ENCODE measurements at places on chromosomes 5 and 9.
A peak's percentile ranks its signal among the peaks of the same experiment; 100 is the strongest.

- no peak for DNase-seq
Measured at GRCh38 chr5:134435560-134435959, 23.9 kb upstream of the CDKN2AIPNL start.

- no peak for DNase-seq
Measured at GRCh38 chr5:107894361-107894760, 223.6 kb upstream of the EFNA5 start.

- no peak for DNase-seq
Measured at GRCh38 chr9:128770286-128771030, 1.3 kb downstream of the ZER1 start.

- peak; percentile 19 for DNase-seq
Measured at GRCh38 chr5:127562252-127562651, 44.8 kb downstream of the PRRC1 start.

DNA sequence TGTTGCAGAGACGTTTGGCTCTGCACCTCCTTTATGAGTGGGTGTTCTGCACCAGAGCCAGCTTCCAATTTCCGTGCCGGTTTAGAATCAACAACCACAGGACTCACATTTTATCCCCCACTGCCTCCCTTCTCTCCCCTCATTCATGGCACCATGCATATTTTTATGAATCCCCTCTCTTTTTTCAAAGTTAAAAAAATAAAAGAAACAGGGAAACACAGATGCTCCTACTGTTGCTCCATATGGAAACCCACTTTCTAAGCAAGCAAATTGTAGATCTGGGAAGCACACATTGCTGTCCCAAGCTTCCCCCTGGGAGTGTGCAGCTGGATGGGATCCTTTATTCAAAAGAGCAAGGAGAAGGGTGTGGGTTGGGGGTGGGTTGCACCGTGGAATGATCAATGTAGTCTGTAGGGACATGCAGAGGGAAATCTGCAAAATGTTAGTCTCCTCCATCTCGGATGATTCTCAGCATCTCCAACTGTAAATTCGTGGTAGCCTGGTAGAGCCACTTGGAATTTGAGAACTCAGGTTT is 410.0 kb upstream of the ADAMTSL1 start:
- DNase-seq, result no peak

DNA sequence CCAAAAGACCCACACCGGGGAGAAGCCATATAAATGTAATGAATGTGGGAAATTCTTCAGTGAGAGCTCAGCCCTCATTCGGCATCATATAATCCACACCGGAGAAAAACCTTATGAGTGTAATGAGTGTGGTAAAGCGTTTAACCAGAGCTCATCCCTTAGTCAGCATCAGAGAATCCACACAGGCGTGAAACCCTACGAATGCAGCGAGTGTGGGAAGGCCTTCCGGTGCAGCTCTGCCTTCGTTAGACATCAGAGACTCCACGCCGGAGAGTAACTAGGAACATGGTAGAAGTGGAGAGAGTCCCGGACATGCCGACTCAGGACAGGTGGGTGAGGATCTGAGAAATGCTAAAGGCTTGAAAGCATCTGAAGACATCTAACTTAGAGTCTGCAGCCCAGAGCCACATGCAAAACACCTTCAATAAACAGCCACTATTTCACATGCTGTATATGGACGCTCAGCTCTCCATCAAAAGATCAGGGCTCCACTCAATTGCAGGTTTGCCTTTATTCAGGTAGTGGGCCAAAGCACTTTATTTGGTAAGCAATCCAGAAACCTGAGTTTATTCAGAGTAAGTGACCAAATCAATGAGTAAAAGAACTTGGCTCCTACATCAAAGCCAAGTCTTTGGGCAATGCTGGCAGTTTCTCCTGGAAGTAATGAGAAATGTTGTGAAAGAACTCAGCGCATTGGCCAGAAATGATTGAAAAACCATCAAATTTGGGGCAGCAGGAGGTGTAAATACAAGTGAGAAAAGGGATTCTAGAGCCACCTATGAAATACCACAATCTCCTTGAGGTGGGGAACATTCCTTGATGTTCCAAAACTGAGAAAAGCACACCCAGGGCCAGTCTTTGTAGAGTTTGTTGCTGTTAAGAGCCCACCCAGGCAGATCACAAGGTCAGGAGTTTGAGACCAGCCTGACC is 6.0 kb downstream of the RPL12 start:
- DNase-seq, result no peak

GRCh38 chr9:109535365-109535764 is 37.3 kb upstream of the PTPN3 start:
- DNase-seq, result no peak

DNA sequence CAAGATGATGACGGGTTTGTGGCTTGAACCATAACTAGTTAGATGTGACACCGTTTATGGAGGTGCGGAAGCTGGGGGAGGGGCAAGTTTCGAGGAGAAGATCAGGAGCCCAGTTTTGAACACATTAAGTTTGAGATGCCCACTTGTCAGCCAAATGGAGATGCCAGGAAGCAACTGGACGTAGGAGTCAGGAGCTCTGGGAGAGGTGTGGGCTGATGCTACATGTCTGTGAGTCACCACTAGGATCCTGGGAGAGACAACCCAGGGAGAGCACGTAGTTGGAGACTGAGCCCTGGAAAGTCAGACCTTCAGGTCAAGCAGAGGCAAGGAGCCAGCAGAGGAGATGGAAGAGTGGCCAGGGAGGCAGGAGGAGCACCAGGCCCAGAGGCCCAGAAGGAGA is 48.8 kb upstream of the SLC25A51 start:
- DNase-seq, result no peak

GRCh38 chr9:90285946-90286345 is 356.7 kb downstream of the DIRAS2 start:
- DNase-seq, result no peak

- no peak for DNase-seq
Measured at GRCh38 chr9:14670718-14671117, 22.5 kb downstream of the ZDHHC21 start.

DNA sequence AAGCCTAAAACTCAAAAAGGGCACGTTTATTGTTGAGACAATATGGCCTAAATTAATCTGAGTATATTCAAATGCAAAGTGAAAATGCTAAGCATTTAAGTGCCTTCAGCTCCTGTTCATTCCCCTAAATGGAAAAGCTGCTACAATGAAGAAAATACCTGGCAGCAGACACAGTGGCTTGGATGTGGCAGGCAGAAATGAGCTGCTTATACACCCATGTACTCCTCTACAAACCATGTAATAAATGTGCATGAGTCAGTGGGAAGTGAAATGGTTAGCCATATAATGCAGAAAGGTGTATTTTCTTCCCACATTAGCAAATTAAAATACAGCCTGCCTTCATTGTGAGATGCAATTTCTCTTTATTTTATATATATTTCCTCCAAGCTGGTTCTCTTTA is 859.2 kb upstream of the SEMA6A start:
- no peak for DNase-seq

DNA sequence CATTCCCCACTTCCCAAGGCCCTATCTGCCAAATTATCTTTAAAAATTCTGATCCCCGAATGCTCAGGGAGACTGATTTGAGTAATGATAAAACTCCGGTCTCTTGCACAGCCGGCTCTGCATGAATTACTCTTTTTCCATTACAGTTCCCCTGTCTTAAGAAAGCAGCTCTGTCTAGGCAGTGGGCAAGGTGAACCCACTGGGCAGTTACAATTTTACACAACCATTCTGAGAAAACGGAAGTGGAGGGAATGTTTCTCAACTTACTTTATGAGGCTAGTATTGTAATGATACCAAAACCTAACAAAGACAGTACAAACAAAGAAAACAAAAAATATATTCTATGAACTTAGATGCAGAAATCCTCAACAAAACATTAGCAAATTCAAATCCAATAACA is 100.0 kb downstream of the MCTP1 start:
- peak; percentile 22 for DNase-seq

- no peak for DNase-seq
Measured at GRCh38 chr5:78837836-78838235, 147.3 kb downstream of the ARSB start.

DNA sequence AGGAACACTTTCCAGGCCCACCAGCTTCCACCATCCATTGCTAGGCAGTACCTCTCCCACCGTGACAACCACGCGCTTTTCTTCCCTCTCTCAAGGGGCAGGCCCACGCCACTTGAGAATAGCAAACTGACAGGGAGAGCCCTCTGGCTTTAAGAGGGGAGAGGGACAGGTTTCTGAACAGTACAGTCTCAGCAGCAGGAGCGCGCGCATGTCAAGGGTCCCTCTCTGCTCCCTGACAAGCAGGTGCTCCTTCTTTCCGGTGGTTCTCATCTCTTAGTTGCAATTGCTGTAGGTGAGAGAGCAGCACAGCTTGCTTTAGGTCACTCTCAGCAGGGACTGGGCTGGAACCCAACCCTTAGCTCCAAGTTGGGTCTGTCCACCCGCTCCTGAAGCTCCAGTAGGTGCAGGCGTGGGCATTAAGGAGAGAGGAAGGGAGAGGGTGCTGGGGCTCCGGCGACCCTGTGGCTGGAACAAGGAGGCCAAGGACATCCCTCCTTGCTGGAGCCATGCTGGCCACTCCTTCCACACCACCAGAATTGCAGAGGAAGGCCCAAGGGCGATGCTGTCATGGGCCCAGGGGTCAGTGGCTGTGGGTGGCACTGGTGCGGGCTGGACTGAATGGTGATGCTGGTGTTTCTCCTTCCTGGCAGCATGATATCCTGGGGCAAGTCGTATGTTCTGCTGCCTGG is 9.0 kb upstream of the PHF2 start:
- no peak for DNase-seq

GRCh38 chr9:120926397-120926928 is at the start of gene TRAF1:
Gene TRAF1, minus strand, starts transcription at chr9:120926796. Its CDS starts 721 bp downstream, at chr9:120926075.
- DNase-seq, result peak; percentile 43

GRCh38 chr9:136159851-136160250 is 41.2 kb upstream of the TMEM250 start:
- DNase-seq, result no peak

- DNase-seq, result no peak
Measured at GRCh38 chr5:174642816-174643405, 81.5 kb upstream of the MSX2 start.

GRCh38 chr5:40490464-40491111 is 189.1 kb upstream of the PTGER4 start:
- DNase-seq, result peak; percentile 45

GRCh38 chr5:74149395-74149794 is 491.1 kb downstream of the ENC1 start:
- no peak for DNase-seq

- DNase-seq, result no peak
Measured at GRCh38 chr5:43429706-43430105, 17.5 kb upstream of the CCL28 start.

- DNase-seq, result peak; percentile 38
Measured at GRCh38 chr9:91376239-91376638, 14.5 kb upstream of the AUH start.

- DNase-seq, result no peak
Measured at GRCh38 chr5:38576442-38576841, 20.0 kb upstream of the LIFR start.

All from KBM-7 (cell line).